NCI-H2081 (cell line): ENCODE measurements at places on chromosomes 1 and 21.

- no peak for DNase-seq
These were observed 74.6 kb downstream of the LMO4 start for GRCh38 chr1:87403061-87403820.

GRCh38 chr1:227561241-227561907 is 2.0 kb upstream of the ZNF678 start:
- no peak for DNase-seq

- DNase-seq, result peak; percentile 12
These were observed 6.5 kb upstream of the PDXK start for GRCh38 chr21:43712268-43712942.

DNA sequence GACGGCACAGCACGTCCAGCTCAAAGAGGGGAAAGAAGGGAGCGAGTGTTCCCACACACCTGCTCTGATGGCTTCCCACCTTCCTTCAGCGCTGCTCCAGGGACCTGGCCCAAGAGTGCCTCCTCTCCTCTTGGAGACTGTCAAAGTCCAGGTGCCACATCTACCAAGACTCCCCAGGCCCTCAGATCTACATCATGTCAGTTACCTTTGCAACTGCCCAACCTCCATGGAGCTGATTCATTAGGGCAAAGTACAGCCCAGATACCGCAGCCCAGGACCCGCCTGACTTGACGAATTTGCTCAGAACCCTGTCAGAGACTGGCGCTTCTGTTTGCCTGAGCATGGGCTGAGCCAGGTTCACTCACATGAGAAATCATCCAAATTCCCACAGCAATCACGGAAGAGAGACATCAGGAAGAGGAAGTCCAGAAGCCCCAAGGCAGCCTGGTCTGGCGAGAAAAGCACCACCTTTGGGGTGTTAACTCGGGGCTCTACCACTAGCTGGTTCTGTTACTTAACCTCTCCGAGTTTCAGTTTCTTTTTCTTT is at the start of gene SEC16B:
TSS of gene SEC16B (minus strand) at position 234 of the 547 bp plus-strand sequence. CDS start 2,077 bp downstream, outside the sequence.
- DNase-seq, result no peak

- peak; percentile 50 for DNase-seq
These were observed 5.0 kb upstream of the CHI3L2 start for GRCh38 chr1:111222308-111223125.
